ENCODE measurements at places on chromosomes 6 and 20. TPM values are rescaled to one million over a fixed set of nuclear protein-coding genes. Genes with fewer than 3 reads are reported as not detected.

Gene BPI
- not detected for total RNA-seq

Gene SNX5
- 68.0 TPM for total RNA-seq

Gene HCK
- 7.6 TPM for total RNA-seq

Gene LINC00237
- not detected for total RNA-seq

Gene STX11
- total RNA-seq, result 21.1 TPM

Gene DEFB124
- total RNA-seq, result not detected

Gene PRDM13
- total RNA-seq, result not detected

- no peak for DNase-seq
Measured at GRCh38 chr6:53294095-53294494, 54.7 kb downstream of the ELOVL5 start.

GRCh38 chr6:95768539-95768938 lies 191.2 kb downstream of the MANEA start:
- no peak for DNase-seq

- no peak for DNase-seq
Measured at GRCh38 chr6:71246596-71246995, 42.0 kb upstream of the OGFRL1 start.

- no peak for DNase-seq
Measured at GRCh38 chr6:46757214-46757596, 10.5 kb downstream of the ANKRD66 start.

- no peak for DNase-seq
Measured at GRCh38 chr6:158803733-158804143, 15.4 kb downstream of the EZR start.

DNA sequence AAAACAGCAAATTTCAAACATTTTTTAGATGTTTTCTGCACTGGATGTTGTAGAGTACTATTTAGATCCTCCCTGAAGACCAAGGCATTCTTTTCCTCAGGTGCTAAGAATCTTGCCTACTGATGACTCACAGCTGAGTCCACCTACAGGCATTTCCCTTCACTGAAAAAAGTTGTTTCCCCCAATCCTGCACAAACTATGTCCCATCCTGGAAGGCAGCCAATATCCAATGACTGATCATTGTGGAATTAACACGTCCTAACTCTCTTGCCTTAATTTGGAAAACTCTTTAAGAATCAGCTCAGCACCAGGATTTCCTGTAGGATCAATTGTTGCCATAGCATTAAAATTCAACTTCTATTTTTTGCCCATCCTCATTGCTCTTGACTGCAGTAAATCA lies 268.4 kb upstream of the IRAK1BP1 start:
- DNase-seq, result no peak

DNA sequence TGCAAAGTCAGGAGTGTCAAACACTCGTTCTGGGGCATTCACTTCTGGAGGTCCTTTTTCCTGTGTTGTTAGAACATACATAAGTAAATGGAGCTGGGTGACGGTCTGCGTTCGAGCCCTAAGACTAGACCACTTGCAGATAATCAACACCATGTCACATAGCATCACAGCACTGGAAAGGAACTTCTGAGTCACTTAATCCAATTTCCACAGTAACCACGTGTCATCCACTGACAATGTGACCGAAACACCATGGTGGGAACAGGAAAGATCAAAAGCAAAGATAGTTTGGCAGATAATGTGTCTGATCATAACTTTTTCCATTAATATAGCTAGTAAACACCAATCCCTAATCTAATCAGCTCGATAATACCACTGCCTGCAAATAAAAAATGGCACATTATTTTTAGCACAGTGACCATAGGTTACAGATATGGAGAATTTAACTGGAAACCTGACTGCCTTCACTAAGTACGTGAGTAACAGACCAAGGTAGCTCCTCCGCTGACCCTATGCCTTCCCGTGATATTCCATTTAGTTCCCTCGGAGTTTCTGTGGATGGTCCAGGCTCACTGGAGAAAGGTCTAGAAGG lies 34.8 kb downstream of the WRNIP1 start:
- DNase-seq, result no peak

DNA sequence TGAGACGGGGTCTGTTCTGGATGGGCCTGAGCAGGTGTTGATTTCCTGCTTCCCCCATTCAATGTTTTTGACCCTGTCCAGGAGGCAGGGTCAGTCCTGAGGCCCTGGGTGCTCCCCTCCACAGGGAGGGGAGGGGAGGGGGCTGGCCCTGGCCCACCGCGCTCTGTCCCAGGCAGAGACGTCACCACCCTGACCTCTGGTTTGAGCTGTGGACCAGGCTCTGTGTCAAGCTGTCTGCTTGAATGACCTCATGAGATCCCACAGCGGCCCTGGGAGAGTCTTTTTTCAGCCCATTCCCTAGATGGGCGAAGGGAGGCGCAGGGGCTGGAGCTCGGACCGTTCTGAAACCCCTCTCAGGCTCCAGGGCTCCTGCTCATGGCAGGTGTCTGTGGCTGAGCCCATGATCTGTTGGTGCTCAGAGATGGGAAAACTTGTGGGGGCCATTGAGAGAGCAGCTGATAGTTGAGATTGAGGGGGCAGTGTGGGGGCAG lies 8.9 kb upstream of the LKAAEAR1 start:
- DNase-seq, result no peak

Data from suprapubic skin (tissue), 4 donors.